ENCODE measurements at places on chromosomes 4 and X. TPM values are rescaled to one million over a fixed set of nuclear protein-coding genes. Genes with fewer than 3 reads are reported as not detected.
A peak's percentile ranks its signal among the peaks of the same experiment; 100 is the strongest.

The MMRN1 gene
- total RNA-seq: not detected

The HHIP gene
- total RNA-seq: 0.48 TPM

The PASD1 gene
- not detected for total RNA-seq

The SH2D1A gene
- 40.7 TPM for total RNA-seq

The CWH43 gene
- not detected for total RNA-seq

The TRIML1 gene
- total RNA-seq: not detected

The SHROOM2 gene
- total RNA-seq: not detected

The ADH1A gene
- not detected for total RNA-seq

The TLR3 gene
- total RNA-seq: 0.14 TPM

The REPS2 gene
- total RNA-seq: 0.39 TPM

The GAGE12E gene
- not detected for total RNA-seq

DNA sequence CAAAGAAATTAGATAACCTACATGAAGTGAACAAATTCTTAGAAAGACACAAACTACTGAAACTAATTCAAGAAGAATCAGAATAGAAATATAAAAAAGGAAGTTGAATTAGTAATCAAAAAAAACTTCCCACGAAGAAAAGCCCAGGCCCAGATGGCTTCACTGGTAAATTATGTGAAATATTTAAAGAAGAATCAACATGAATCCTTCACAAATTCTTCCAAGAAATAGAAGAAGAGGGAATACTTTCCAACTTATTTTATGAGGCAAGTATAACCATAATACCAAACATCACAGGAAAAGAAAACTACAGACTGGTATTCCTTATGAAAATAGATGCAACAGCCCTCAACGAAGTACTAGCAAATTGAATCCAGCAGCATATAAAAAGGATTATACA, 30.7 kb downstream of the MOSPD2 start:
- no peak for DNase-seq

GRCh38 chr4:30792601-30793000, 72.4 kb downstream of the PCDH7 start:
- DNase-seq: no peak

DNA sequence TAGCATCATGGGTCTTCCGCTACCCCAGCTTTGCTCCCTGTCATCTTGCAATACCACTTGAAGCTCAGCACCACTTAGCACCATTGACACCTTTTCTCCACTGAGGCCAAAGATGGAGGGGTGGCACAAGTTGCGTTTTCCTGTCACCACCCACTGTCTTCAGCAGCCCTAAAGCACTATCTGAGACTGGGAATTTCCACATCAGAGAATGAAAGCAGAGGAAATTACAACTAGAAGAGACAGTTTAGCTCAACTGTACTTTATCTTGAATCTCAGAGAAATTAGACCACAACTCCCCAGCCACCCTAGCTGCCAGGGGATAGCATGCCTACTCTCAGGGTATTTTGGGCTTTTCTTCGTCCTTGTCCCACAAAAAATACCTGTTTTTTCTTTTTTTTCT, 111.0 kb downstream of the DDIT4L start:
- DNase-seq: no peak

DNA sequence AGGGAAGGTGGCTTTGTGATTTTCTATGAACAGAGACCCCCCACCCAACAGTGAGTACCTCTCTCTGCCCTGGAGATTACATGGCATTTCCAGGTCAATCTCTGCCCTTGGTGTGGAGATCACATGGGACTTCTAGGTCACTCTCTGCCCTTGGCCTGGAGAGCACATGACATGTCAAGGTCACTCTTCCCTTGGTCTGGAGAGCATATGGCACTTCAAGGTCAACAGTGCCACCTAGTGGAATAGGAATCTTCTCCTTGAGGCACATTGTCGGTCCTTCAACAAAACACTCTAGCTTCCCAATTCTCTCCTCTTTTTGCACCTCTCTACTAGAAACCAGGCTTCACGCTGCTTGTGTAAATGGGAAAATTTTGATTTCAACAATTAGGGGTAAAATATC, 66.2 kb upstream of the TACR3 start:
- peak; percentile 7 for DNase-seq

DNA sequence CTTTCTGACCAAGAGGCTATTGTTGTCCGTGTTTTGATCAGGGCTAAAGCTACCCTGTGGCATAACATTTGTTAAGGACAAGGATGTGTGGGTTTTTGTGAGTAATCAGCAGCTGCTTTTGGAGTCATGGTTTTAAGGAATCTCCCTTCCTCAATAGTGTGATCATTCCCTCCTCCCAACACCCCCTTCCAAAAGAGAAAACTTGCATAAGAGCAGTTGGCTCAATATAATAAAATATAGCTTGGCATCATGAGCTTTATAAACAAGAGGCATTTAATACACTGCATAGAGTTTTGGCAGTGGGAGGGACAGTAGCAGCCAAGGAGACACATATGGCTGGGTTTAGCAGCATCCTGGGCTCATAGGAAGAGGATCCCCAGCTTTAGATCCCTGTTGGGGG, 84.7 kb downstream of the NHS start:
- no peak for DNase-seq

DNA sequence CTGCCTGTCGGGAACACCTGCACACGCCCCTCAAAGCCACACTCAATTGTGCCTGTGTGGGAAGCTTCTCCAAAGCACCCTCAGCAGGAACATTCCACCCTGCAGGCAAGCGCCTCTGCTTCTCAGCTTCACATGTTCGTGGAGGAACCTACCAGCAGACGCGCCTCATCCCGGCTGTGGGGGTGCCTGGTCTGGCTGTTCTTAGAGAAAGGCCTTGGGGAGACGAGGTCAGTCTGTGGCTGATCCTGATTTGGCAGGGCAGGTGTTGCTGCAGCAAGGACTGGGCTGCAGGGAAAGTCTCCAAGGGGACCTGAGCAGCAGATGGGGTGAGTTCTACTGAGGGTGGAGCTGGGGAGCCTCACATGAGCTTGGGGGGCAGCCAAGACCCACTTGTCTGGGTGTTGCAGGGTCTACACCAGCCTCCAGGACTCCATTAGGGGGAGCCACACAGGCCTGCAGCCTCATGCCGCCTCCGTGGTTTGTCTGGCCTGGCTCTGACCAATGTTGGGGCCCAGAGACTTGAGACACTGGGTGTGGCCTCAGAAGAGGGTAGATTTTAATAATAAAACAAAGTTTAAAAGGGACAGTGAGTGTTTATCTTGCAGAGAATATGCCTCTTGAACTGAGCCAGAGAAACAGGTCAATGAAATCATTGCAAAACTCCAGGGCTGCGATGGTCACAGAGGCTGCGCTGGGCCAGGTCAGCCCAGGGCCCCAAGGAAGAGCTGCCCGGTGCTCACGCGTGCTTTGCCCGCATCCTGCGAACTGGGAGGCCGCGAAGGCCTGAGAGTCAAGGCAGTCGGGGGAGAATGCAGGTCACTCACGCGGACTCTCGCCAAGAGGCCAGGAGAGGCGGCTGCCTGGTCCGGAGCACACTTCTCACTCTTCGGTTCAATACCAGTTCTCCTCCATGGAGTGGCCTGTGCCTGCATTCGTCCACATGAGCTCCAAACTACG, 21.1 kb downstream of the RNF212 start:
- no peak for DNase-seq

DNA sequence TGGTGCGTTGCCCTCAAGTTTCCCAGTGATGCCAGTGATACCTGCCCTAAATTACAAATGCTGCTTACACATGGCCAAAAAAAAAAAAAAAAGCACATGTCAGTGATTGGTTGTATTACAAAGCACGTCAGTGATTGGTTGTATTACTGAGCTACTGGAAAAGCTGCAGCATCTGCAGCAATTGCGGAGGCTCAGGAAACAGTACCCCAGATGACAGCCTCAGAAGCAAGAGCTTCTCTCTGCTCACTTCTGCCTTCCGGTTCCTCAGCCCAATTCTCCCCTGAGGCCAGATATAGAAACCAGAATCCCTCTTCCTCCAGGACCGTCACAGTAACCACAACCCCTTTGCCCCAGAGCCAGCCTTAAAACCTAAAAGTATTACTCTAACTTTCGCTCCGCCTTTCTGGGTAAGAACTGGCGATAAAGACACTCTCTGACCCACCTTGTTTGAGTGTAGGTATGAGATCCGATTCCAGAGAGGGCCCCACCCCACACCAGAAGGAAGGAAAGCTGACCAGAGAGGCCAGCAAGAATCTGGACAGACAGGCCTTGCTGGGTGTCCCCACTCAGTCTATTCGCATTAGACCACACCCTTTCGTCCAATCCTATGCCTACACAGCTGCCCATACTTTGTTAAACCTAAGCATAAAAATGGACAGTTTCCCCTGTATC, 85.0 kb upstream of the SORBS2 start:
- no peak for DNase-seq

DNA sequence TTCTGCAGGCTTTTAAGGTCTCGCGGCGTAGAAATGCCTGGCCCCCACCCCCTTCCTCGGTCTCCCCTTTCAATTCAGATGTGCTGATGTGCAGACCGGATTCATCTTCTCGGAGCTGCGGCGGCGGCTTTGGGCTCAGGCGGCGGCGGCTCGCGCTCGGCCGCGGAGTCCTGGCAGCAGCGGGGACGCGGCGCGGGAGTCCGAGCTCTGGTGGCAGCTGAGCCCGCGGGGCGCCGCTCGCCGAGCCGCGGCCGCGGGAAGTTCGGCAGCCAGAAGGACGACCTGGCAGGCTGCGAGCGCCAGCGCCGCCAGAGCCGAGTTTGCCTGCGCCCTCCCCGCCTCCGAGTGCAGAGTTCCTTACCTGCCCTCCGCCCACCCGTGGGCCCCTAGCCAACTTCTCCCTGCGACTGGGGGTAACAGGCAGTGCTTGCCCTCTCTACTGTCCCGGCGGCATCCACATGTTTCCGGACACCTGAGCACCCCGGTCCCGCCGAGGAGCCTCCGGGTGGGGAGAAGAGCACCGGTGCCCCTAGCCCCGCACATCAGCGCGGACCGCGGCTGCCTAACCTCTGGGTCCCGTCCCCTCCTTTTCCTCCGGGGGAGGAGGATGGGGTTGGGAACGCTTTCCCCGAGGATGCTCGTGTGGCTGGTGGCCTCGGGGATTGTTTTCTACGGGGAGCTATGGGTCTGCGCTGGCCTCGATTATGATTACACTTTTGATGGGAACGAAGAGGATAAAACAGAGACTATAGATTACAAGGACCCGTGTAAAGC, 448 bp downstream of the TLL1 start:
- peak; percentile 1 for DNase-seq

- DNase-seq: peak; percentile 35
Measured at GRCh38 chrX:1592470-1593142, 1.2 kb downstream of the AKAP17A start.

- no peak for DNase-seq
Measured at GRCh38 chrX:19059067-19059466, 63.2 kb downstream of the ADGRG2 start.

DNA sequence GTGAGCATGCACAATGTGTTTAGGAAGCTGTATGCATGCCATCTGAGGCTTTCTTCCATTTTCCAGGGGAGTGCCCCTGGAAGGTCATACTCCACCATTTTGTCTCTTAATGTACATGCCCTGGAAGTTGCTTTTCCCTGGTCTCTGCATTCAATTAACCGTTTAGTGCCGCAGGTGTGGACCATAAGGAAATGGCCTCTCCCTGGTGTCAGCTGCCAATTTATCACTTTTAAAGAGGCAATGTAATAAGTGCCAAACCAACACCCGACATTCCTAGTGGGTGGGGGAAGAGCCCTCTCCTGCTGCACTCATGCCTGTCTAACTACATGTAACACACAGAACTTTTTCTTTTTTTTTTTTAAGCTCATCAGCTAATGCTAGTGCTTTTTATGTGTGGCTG, 7.1 kb upstream of the BST1 start:
- DNase-seq: no peak

DNA sequence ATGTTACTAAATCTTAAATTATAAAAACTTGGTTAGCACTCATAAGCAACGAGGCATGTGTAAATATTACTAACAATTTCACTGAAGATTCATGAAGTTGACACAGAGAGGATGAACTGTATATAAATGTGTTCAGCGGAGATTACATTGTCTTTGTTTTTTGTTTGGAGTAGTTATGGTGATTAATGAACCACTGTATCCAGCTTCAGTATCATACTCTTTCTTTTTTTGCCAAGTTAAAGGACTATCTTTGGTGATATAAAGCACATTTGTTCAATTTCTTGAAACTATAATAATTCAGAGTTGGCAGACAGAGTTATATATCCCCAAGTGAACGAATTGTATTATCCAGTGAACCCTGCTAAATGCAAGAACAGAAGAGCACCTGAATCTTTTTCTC, 497.6 kb downstream of the CCSER1 start:
- no peak for DNase-seq

- no peak for DNase-seq
Measured at GRCh38 chr4:176453079-176453478, 133.3 kb downstream of the SPCS3 start.

- DNase-seq: no peak
Measured at GRCh38 chrX:96837808-96838207, 45.9 kb upstream of the RPA4 start.

GRCh38 chrX:1610166-1610565, 4.7 kb upstream of the ASMT start:
- DNase-seq: no peak

- no peak for DNase-seq
Measured at GRCh38 chr4:84803720-84804119, 162.8 kb downstream of the WDFY3 start.

DNA sequence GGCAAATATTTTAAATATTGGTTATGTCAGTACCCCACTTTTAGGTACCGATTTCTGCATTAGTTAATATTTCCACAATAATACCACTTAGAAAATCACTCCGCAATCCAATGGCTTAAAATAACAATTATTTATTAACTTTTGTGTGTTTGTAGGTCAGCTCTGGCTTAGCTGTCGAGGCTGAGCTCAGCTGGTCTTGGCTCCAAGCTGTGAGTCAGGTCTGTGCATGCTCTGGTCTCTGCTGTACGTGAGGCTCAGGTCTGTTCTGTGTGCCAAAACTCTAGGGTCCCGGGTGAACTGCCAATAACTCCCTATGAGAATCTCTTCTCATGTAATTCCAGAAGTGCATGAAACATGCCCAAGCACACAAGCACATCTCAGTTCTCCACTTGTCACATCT, 245.8 kb upstream of the GK2 start:
- no peak for DNase-seq

DNA sequence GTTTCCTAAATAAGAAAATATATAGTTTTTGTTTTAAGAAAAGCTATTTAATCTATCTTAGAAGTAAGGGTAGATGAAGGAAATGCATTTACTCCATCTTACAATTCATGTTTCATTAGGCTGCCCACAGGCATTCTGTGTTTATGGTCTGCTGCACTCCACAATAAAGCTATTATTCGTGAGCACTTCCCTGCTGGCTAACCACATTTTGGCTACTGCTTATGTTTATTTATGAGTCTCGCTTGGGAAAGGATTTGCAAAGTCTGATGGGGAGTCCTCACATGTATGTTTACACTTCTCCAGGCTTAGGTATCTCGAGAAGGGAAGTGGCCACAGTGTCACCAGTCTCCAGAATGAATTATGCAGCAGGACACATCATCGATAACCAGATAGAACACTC, 260.8 kb upstream of the VCX start:
- no peak for DNase-seq

GRCh38 chr4:109125084-109125483, 177.4 kb downstream of the COL25A1 start:
- no peak for DNase-seq

DNA sequence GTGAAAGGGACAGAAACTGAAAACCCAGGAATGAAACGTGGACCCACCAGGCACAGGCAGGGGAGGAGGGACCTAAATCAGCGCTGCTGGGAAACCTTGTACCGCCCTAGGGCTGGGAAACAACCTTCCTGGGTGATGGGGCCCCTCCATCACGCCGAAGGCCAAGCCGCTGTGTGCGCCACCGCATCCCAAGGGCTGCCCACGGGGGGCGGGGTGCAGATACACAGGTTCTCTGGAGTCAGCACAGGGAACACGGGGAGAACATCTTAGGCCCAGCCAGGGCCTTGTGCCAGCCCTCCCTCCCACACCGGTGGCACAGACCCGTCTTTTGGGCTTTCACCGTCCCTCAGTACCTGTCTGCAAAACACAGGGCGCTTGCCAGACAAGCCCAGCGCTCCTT, 13.0 kb downstream of the UVSSA start:
- DNase-seq: no peak

Measured in activated T-cell treated with anti-CD3 and anti-CD28 coated beads, Interleukin-2, amount 50 U/mL, for 72 hours (primary cell).